Endodermal cell (in vitro differentiated cells): ENCODE measurements at places on chromosomes 6 and 20. TPM values are rescaled to one million over a fixed set of nuclear protein-coding genes. Genes with fewer than 3 reads are reported as not detected.

- no peak for DNase-seq
Observed at GRCh38 chr6:166567107-166567506, 19.4 kb downstream of the RAMACL start.

The MICAL1 gene
- 22.8 and 23.9 TPM in 2 replicates for total RNA-seq

The THBS2 gene
- total RNA-seq: 0.45 to 0.93 TPM in 2 of 3 replicates, not detected in the other

The GABRR1 gene
- 0.63 TPM in 1 of 3 replicates, not detected in the others for total RNA-seq

The ARHGAP40 gene
- 5.5 to 22.9 TPM (median 7.0 TPM) in 3 replicates for total RNA-seq
